Hair follicular keratinocyte (primary cell): ENCODE measurements at places on chromosomes 3 and 15. TPM values are rescaled to one million over a fixed set of nuclear protein-coding genes. Genes with fewer than 3 reads are reported as not detected.

Gene ULK4
- 5.0 and 5.1 TPM in 2 replicates for total RNA-seq

Gene EPHB1
- 0.08 TPM in 2 replicates for total RNA-seq

Gene RAB6B
- total RNA-seq, result 0.15 and 0.23 TPM in 2 replicates

Gene TEX55
- total RNA-seq, result not detected in 2 replicates

Gene CATSPER2
- 0.46 and 0.78 TPM in 2 replicates for total RNA-seq

Gene NOP10
- 277 and 284 TPM in 2 replicates for total RNA-seq

Gene SLC22A14
- not detected in 2 replicates for total RNA-seq

Gene RPL29
- 2,114 and 2,340 TPM in 2 replicates for total RNA-seq

Gene REC114
- not detected in 2 replicates for total RNA-seq

Gene P2RY12
- not detected in 2 replicates for total RNA-seq

Gene TEX264
- total RNA-seq, result 78.4 and 96.8 TPM in 2 replicates

Gene GOLGA6D
- total RNA-seq, result not detected in 2 replicates

Gene ANKUB1
- total RNA-seq, result 0.04 and 0.31 TPM in 2 replicates

Gene NME9
- not detected in 2 replicates for total RNA-seq

Gene LRRC31
- total RNA-seq, result not detected in 2 replicates

Gene LARP6
- total RNA-seq, result 21.0 and 37.9 TPM in 2 replicates

Gene CYP8B1
- not detected in 2 replicates for total RNA-seq

Gene CLRN1
- not detected in 2 replicates for total RNA-seq

Gene SMARCC1
- 29.2 and 32.2 TPM in 2 replicates for total RNA-seq
